Activated naive CD4-positive, alpha-beta T cell treated with Interleukin-2 at 50 U/mL for 16 hours (primary cell): ENCODE measurements at places on chromosomes 7 and 10.

- no peak for DNase-seq
Observed at GRCh38 chr10:44862924-44863323, 48.2 kb upstream of the TMEM72 start.

DNA sequence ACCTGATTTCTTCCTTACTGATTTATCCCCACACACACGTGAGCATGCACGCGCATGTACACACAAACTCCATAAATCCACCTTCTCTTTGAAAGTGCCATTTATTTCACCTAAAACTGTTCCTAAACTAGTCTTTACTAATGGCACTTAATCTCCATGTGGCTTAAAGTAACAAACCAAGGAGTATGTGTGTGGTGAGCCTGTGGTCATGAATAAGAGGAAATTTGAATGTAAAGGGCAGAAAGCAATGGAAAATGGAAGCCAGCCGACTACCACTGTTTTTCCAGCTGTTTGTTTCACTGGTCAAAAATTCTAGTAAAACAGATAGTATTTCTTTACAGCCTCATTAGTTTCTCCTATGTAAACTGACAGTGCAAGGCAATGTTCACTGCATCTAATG lies 23.8 kb downstream of the SEMA3C start:
- DNase-seq: no peak

GRCh38 chr10:115921795-115922194 lies 351.2 kb downstream of the GFRA1 start:
- no peak for DNase-seq

DNA sequence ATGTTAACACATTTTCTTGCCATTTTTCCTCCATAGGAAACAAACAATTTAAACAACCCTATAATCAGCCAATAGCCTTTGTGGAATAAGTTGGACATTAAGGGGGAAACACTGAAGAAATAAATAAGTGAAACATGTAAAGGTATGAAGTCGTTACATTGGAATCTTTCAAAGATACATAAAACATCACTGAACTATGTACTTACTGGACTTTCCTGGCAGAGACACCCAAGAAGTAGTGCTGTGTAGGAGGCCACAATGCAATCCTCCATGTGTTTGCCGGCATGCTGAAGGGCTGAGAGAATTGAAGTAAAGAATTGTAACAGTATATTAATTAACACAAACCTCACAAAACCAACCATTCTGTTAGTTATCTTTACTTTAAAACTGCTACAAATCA lies 76.5 kb upstream of the GRID1 start:
- no peak for DNase-seq

DNA sequence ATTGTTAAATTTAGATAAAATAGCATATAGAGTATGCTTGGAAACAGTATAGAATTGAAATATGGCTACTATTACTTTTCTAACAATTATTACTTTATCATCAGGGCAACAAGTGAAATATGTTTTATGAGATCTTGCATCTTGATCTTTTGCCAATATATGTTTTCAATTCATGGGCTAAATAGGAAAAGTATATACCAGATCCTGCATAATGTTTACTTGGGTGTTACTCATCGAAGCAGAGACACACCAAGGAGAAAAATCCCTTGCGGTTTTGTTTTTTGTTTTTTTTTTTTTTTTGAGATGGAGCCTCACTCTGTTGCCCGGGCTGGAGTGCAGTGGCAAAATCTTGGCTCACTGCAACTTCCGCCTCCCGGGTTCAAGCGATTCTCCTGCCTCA lies 541.4 kb downstream of the SUGCT start:
- no peak for DNase-seq

- no peak for DNase-seq
Observed at GRCh38 chr7:141409801-141410329, 141.3 kb upstream of the AGK start.

- DNase-seq: no peak
Observed at GRCh38 chr7:36283711-36284130, 105.9 kb upstream of the ANLN start.

DNA sequence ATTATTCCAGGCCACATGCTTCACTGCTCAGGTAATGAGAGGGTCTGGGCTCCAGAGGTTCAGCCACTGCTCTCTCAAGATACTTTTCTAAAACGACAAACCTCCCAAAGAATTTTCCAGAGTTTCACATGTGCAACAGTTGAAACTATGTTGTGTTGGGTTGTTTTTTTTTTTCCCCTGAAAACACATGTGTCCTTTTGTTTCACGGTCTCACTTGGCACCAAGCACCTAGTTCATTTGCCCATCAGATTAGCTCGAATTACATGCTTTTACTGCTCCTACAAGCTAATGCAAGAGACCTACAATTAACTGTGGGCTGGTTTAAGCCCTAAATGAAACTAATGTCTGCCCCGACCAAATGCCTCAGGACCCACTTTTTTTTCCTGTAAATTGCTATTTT lies 313.3 kb downstream of the FGFR2 start:
- no peak for DNase-seq

DNA sequence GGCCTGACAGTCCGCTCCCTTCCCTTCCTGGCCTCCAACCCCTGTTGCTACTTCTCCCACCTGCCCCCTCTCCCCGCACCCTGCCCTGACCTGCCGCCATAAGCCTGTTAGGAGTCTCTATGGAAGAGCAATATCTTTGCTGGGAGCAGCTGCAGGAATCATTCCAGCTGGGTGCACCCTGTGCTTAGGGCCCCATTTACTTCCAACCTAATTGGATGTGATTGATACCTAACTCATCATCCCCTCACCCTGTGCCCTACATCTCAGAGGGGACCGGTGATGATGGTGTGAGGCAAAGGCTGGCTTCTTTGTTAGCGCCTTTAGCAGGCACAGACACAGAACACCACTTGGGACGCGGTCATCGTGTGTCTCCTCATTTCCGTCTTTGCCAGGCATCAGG lies 80.0 kb upstream of the FAM180A start:
- DNase-seq: no peak

- no peak for DNase-seq
Observed at GRCh38 chr7:115223959-115224358, 302.1 kb downstream of the MDFIC start.

DNA sequence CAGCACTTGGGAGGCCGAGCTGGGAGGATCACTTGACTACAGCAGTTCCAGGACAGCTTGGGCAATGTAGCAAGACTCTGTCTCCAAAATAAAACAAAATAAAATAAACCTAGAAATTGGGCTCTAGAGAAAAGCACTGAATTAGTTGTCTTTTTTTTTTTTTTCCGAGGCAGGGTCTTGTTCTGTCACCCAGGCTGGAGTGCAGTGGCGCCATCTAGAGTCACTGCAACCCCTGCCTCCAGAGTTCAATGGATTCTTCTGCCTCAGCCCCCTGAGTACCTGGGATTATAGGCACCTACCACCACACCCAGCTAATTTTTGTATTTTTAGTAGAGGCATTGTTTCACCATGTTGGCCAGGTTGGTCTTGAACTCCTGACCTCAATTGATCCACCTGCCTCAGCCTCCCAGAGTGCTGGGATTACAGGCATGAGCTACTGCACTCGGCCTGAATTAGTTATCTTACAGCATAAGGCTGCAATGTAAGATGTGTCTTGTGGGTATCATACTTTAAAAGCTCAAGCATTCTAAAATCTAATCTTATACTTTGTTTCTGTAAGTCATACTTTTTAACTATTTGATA lies 12.8 kb downstream of the MEIG1 start:
- DNase-seq: peak; percentile 49

DNA sequence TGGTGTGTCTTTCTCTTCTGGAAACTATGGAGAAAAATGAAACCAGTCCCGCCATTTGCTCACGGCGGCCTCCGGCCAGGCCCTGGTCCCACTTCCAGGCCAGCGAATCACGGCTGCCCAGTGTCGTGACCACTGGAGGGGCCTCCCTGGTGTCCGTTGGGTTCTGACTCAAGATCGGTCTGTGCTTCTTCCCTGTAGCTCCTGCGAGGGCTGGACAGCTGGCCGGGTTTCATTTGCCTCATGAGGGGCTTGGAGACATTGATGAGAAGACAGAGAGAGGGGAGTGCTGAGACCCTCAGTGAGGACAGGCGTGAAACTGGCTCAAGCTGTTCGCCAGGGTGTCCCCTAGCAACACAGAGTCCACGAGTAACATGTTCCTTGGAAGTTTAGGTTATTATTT lies 108.6 kb downstream of the ADARB2 start:
- no peak for DNase-seq

DNA sequence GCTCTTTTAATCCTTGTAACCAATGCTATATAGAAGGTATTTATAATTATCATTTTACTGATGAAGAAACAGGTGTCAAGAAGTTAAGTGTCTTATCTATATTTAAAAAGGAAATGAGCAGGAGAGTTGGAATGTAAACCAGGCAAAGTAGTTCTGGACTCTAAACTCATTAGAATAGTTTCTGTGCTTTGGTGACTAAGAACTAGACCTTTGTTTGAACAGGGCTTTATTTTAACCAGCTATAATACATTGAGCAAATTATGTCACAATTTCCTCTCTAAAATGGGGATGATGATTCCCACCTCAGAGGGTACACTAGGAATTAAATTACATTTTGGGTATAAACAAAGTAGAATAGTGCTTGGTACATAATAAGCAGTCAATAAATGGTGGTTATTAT lies 236.0 kb downstream of the MAGI2 start:
- DNase-seq: no peak

DNA sequence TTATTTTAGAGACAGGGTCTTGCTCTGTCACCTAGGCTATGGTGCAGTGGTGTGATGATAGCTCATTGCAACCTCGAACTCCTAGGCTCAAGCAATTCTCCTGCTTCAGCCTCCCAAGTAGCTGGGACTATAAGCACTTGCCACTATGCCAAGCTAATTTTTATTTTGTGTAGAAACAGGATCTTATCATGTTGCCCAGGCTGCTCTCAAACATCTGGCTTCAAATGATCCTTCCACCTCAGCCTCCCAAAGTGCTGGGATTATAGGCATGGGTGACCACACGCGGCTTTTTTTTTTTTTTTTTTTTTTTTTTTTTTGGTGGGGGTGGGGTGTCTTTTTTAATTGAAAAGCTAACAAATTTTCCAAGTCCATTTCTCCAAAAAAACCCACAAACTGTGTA lies 18.4 kb downstream of the HPS6 start:
- DNase-seq: no peak

DNA sequence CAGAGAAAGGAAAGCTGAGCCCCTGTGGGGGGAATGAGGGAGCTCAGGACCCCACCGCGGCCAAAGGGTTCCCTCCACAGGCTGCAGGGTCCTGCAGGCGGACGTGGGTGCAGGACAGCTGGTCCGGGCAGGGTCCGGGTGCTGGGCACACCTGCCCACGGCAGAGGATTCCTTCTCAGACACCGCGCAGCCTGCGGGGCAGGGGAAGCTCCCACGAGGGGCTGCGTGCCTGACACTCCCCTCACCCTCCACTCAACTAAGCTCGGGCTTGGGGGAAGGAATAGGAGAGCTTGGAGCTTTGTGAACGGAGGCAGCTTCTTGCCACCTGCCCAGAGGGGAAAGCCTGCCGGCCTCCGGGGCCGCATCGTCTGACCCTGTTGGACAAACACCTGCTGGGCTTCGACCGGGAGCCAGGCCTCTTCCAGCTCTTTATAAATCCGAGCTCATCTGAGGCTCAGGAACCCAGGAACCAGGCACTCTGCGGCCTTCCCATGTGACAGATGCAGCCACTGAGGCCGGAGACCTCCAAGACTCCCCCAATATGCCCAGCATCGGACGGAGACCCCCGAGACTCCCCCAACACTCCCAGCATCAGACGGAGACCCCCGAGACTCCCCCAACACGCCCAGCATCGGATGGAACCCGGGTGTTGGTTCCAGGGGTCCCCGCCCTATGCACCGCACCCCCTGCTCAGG lies 97.3 kb downstream of the PDGFA start:
- no peak for DNase-seq

DNA sequence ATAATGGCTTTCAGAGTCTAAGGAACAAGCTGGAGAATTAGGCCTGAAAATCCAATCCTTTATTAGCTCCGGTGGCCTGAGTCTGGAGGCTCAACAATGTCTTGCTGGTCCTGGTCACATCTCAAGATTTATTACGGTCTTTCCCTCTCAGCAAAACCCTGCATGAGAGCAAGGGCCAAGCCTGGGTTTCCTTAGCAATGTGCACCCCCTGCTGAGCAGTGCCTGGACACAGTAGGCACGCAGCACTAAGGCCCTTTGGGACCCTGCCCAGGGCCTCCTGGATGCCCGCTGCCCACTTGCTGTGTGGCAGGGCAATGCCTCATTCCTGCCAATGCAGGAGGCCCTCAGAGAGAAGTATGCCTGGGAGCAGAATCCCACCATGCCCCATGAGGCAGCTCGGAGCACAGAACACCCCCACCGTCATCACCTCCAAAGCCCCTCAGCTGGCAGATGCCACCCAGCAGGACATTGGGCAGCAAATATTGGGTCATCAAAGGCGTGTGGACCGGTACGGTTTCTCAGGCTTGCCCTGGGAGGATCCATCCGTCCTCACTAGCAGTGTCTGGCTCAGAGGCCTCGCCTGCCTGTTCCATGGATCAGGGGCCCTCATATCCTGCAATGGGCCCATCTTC lies 156.4 kb downstream of the OAT start:
- no peak for DNase-seq

GRCh38 chr10:74174521-74174920 lies 23.5 kb downstream of the ADK start:
- DNase-seq: no peak

GRCh38 chr7:151174246-151175046 lies 7.0 kb upstream of the GBX1 start:
- peak; percentile 25 for DNase-seq

DNA sequence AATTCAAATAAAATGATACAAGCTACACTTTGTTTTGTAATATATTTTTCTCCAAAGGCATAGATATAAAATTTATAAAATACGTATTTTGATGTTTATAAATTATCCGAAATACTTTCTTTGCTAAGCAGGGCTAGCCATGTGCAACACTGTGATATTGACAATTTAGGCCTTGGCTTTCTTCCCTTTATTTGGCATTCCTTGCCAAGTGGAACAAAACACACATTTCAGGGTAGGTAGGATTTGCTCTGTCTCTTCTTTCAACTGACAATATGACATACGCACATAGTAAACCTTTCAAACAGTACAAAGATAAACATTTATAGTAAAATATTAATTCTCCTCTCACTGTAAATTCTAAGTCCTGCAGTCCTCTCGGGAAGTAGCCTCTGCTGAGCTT lies 103.3 kb upstream of the POT1 start:
- DNase-seq: no peak

DNA sequence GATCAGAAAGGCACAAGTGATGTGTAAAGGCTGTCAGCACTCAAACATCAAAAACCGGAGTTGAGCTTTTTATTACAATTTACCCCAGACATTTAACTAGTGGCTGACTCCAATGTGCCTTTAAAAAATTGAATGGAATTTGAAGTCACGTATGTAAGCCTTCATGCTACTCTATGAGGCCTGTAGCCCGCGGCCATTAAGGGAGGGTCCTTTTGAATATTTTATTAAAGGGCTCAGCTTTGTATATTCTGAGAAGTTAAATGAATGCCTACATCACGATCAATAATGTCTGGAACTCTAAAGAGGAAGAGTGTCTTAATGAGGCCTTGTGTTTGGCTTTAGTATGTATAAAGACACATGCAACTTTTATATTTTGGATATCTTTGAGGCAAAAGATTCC lies 916.6 kb upstream of the CELF2 start:
- DNase-seq: no peak

GRCh38 chr10:61779950-61780659 lies 117.4 kb downstream of the CABCOCO1 start:
- peak; percentile 24 for DNase-seq
